ENCODE measurements at places on chromosomes 12 and 14.

- no peak for DNase-seq
Measured at GRCh38 chr12:65948320-65949008, 124.2 kb downstream of the HMGA2 start.

DNA sequence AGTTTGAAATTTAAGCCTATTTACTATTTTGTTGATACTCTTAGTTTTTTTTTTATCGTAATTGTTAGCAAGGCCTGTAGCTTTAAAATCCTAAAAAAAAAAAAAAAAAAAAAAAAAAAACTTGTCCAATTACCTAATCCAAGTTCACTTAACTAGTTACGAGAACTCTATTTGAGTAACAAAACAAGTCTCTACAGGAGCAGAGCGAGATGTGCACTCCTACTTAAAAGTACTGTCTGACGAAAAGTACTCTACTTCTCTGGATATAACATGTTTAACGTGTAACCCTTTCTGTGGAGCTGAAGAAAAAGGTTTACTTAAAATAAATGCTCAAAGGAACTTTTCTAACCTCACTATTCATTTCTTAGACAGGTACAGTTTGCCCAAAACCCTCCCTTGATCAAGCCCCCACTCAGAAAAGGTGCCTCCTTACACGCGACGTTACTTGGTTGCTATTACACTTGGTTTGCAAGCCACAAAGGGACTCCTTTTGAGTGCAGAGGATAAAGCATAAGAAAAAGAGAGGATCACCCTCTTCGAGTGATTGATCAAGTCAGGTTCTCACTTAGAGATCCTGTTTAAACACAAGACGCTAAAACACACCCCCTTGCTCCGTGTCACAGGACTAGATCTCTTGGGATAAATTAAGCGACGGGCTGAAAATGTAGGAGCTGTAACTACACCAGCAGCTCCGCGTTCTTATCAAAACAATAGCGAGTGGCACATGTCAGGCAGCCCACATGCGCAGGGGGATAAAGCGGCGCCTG, 2.2 kb downstream of the BAZ1A start:
- no peak for DNase-seq

DNA sequence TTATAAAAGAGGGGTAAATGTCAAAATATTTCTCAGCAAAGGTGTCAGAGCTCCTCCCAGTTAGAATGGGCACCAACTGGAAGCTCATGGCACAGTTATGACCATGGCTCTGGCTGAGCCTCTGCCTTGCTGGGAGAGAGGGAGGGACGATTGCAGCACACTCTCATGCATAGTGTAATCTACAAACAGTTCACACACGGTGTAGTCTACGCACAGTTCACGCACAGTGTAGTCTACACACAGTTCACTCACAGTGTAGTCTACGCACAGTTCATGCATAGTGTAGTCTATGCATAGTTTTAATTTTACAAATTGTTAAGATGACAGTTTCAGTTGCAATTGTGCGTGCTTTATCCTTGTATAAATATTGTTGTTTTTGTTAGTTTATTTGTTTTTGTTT, 1474.6 kb upstream of the TMEM132C start:
- DNase-seq = no peak

DNA sequence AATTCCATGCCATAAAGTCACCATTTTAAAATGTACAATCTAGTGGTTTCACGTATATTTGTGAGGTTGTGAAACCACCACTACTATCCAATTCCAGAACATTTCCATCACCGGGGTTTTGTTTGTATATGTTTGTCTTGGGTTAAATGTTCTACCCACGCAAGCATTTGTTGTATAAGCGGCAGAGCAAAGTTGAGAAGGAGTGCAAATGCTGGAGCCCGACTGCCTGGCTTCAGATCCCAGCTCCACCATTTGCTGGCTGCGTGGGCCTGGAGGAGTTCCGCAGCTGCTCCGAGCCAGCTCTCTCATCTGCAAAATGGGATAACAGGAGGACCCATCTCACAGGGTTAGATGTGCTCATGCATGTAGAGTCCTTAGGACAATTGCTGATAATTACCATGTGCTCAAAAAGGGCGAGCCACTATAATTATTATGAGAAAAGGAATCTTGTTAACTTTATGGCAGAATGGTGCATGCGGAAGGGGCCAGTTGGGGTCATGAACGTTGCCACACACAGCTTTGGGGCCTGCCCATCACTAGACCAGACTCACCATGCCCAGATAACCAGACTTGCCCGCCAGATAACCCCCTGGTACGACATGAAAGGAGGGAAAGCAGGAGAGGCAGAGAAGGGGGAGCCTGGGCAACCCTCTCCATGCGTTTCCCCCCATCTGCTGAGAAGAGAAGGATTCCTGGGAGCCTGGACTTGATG, 6.4 kb downstream of the ACTN1 start:
- DNase-seq = no peak

DNA sequence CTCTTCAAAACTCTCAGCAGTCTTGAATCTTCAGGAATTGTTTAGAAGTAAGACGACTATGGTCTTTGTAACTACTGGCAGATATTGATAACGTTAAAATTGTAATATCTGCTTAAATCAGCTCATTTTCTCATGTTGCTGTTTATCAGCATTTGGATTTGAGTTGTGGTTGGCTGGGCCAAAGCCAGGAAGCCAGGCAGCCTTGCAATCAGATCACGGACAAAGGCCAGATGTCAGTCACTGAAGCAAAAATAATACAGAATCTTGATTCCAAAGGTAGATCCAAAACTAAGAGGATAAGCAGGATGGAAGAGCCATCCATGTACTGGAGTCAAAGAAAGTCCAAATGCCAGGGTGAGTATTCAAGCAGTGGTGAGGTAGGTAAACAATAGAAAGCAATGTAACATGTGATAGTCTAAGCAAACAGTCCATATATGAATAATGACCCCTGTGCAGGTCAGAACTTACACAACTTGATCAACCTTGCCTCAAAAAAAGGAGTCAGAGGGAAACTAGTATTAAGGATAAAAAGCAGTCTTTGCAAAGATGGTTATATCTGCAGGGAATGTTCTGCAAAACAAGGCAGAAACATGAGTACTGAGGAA, 95.8 kb upstream of the RAP1B start:
- DNase-seq = no peak

DNA sequence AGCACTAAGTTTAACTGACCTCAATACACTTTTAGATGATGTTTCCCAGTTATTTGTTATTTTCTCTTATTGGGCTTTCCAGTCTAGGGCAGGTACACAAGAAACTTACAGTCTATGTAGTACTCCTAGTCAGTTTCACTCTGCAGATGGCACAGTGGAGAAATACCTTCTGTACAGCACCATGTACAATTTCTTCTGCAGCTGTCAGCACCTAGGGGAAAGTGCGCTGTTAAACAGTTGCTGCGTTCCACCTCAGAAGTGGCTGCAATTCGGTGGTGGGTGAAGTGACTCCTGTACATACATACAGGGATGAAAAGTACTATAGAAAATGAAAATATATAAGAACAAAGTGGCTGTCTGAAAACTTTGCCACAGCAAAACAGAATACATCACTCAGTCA, 48.3 kb downstream of the NOVA1 start:
- no peak for DNase-seq

DNA sequence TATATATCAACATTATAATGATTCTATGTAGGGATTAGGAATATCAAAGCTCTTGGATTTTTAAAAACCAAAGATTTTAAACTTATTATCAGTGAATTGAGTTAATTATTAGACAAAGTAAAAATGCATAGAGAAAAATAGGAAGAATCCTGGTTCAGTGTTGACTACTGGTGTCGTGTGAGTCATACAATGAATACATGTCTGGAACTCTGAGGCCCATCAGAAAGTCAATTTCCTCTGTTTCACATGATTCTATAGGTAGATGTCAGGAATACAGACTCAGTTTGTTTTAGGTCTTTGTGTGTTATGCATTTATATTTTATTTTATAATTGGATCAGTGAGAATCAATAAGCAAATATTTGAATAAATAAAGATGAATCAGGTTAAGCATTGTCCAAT, 84.5 kb upstream of the RTL1 start:
- DNase-seq = no peak

DNA sequence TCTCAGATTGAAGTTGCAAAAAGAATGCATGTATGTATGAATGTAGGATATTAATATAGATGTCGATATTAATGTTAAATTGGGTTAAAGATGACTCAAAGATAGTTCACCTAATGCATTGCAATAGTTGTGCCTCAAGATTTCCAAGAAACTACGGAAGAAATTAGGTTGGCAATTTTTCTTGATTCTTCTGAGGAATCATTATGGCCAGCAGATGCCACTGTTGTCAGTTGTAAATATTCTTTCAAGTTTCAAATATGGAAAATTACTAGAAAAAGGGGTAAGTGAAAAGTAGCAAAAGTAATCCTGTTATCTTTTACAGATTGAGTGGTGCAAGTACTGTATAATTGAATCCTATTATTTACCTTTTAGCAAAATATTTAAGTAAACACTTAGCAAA, 202.1 kb downstream of the ADAMTS20 start:
- DNase-seq = no peak

- DNase-seq = no peak
Measured at GRCh38 chr12:102913453-102914226, 3.4 kb downstream of the PAH start.

DNA sequence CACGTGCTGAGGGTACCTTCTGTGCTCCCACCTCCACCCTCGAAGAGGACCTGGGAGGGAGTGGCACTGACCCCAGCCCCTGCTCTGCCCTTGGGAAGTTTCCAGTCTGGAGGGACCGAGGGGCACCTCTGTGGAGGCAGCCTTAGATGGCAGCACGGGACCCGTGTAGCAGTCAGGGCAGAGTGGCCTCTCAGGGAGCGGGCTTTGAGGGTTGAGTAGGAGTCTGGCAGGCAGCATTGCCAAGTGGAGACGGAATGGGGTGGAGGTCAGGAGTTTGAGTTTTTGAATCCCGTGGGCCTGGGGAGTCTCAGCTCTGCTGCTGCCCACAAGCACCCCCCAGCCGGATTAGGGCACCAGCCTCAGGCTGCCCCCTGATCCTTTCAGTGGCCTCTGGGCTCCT, 21.6 kb downstream of the KIF26A start:
- no peak for DNase-seq

DNA sequence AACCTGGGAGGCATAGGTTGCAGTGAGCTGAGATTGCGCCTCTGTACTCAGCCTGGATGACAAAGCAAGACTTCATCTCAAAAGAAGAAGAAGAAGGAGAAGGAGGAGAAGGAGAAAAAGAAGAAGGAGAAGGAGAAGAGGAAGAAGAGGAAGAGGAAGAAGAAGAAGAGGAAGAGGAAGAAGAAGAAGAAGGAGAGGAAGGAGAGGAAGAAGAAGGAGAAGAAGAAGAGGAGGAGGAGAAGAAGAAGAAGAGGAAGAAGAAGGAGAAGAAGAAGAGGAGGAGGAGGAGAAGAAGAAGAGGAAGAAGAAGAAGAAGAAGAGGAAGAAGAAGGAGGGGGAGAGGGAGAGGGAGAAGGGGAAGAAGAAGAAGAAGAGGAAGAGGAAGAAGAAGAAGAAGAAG, 12.9 kb upstream of the KRT8 start:
- DNase-seq = no peak

DNA sequence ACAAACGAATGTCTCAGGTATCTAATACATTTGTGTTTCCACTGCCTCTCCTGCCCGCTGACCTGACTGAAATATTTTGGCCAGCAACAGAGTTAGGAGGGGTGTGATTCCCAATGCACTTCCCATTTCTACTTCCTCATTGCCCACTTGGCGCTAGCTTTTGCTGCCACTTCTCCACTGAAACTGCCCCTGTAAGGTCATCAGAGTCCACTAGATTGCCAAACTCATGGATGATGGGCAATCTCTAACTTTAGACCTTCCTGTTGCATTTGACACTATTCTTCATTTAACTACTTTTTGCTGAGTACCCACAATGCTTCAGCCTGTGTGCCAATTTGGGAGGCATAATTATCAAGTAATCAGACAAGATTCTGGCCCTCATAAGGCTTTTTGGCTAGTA, 40.8 kb downstream of the GPR65 start:
- no peak for DNase-seq

GRCh38 chr12:101051901-101052550, 158.0 kb downstream of the SLC5A8 start:
- DNase-seq = no peak

DNA sequence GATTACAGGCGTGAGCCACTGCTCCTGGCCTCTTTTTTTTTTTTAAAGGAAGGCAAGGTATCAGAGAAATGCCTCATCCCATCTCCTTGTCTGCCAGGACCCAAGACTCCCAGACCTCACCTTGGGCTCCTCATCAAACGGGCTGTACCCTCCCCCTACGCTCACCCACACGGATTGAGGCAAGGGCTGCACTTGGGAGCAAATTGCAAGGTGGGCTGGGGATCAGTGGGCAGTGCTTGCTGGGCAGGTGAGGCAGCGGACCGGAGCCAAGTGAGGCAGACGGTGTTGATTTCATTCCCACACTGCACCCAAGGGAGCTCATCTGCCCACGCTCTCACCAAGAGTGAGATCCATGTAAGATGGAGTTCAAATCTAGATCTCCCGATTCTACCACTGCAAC, 41.0 kb upstream of the DICER1 start:
- DNase-seq = no peak

GRCh38 chr14:103099733-103100280, 5.3 kb downstream of the EXOC3L4 start:
- no peak for DNase-seq

- DNase-seq = peak; percentile 21
Measured at GRCh38 chr14:106442857-106443256, 916.5 kb downstream of the TMEM121 start.

GRCh38 chr12:52253391-52254179, 20.5 kb downstream of the KRT7 start:
- no peak for DNase-seq

- no peak for DNase-seq
Measured at GRCh38 chr12:40650038-40650704, 42.1 kb upstream of the CNTN1 start.

GRCh38 chr14:78088916-78089315, 81.3 kb upstream of the NRXN3 start:
- DNase-seq = no peak

GRCh38 chr12:3038926-3039510, 38.2 kb upstream of the TSPAN9 start:
- no peak for DNase-seq

GRCh38 chr12:42482748-42483520, 106.6 kb downstream of the PRICKLE1 start:
- peak; percentile 38 for DNase-seq

GRCh38 chr14:29390081-29390832, 537.4 kb downstream of the PRKD1 start:
- no peak for DNase-seq
